ENCODE measurements at places on chromosomes 6 and 20.

- no peak for DNase-seq
Observed at GRCh38 chr20:63697868-63698545, 1.6 kb downstream of the TNFRSF6B start.

- DNase-seq = no peak
Observed at GRCh38 chr6:157088841-157089240, 234.5 kb downstream of the TMEM242 start.

DNA sequence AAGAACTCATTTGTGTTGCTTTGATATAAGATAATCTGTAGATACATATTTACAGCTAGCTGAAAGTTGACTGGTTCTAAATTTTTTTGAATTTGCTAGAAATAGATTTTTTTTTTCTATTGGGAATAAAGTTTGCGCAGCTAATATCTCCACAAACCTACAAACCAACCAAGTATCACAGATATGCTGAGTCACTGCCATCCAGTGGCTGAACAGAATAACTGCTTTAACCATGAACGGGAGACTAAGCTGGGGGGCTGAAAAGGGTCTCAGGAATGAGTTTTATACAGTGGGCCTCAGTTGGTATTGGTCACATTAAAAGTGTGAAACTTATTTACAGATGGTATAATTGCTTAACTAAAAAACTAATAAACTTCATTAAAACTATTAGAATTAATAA, 326.7 kb upstream of the CNR1 start:
- DNase-seq = no peak

DNA sequence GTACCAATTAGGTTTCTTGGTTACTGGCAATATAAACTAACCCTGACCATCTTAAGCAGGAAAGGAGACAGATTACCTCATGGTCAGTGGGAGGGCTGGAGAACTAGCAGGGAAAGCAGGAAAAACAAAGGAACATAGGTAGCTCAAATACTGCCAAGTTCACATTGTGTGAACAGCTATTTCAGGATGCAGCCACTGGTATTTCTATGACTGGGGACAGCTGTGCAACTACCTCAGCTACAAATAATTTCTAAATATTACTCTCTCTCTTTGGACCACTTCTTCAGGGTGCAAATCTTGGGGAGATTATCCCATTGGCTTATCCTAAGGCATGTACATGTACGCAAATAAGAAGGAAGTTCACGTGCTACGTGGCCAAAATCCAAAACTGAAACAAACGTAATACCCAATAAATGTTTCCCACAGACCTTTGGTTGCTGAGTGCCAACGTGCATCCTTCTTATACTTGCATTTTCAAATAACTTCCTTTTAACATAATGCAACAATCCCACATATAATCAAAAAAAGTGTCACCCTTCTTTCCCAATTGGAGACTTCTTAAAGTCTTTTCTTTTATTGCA, 180.9 kb downstream of the PHF3 start:
- DNase-seq = no peak

DNA sequence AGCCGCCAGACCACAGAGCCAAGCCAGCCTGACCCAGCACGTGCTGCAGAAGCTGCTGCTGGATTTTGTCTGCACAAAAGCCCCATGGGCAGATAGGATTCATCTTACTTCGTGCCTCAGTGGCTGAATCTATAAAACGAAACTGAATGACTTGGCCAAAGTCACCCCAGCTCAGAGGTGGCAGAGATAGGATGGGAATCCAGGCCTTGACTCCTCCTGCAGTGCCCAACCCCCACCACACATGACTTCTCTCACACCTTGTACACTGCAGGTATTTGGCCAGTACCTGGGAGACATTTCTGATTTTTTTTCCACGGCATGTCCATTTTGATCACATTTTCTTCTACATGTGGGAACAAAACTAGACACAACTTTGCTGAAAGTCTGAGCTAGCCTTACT, 182.1 kb downstream of the ANKRD60 start:
- DNase-seq = no peak

- DNase-seq = no peak
Observed at GRCh38 chr6:24551139-24551538, 56.4 kb downstream of the ALDH5A1 start.

- no peak for DNase-seq
Observed at GRCh38 chr20:58088625-58089024, 139.8 kb downstream of the ANKRD60 start.

- no peak for DNase-seq
Observed at GRCh38 chr20:44166008-44166407, 21.0 kb downstream of the JPH2 start.

- peak; percentile 56 for DNase-seq
Observed at GRCh38 chr6:8006208-8006607, 58.0 kb downstream of the BLOC1S5 start.

DNA sequence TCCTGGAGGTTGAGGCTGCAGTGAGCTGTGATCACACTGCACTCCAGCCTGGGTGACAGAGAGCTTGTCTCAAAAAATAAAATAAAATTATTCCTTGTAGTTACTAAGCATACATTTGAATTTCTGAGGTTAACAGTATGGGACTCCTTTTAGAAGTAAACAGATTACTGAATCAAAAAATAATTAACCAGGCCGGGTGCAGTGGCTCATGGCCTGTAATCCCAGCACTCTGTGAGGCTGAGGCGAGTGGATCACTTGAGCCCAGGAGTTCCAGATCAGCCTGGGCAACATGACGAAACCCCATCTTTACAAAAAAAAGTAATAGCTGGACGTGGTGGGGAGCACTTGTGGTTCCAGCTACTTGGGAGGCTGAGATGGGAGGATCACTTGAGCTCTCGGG, 22.1 kb upstream of the EEF1A1 start:
- DNase-seq = no peak

GRCh38 chr6:31287619-31288018, 15.7 kb upstream of the HLA-C start:
- DNase-seq = no peak

GRCh38 chr20:35339007-35339406, 46.8 kb upstream of the FAM83C start:
- no peak for DNase-seq

DNA sequence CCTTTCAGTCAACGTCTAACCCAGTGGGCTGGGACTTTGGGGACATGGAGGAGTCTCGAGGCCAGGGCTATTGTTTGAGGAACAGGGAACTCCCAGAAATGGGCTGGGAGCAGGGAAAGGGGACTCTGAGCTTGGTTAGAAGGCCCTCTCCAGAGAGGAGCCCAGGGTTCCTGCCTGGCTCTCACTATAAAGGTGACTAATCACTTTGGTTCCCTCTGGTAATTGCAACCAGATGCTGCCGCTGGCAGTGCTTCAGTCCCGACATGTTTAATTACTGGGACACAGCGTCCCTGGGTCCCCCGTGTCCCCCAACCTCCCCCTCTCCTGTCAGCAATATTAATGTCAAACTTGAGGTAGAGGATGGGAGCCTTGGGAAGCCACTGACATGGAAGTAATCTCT, 5.0 kb upstream of the GDF5 start:
- DNase-seq = no peak

GRCh38 chr6:159646116-159646515, 46.9 kb downstream of the SOD2 start:
- DNase-seq = no peak

- peak; percentile 80 for DNase-seq
Observed at GRCh38 chr20:34824806-34825529, 483 bp downstream of the NCOA6 start.

DNA sequence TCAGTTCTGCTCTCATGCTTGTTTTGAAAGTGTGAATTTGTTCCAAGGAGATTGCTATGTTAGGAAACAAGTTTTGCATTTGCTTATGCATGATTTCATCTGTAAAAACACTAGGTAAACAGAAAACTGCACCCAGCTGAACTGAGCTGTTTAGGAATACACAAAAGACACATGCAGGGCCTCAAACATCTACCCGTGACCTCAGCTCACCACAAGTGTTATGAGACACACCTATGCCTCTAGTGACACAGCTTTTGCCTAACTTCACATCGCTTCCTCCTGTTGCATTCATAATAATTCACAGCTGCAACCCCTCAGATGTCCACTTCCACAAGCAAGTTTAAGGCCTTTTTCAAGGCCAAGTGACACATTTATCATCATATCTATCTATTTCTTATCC, 98.0 kb upstream of the SLC24A3 start:
- DNase-seq = no peak

DNA sequence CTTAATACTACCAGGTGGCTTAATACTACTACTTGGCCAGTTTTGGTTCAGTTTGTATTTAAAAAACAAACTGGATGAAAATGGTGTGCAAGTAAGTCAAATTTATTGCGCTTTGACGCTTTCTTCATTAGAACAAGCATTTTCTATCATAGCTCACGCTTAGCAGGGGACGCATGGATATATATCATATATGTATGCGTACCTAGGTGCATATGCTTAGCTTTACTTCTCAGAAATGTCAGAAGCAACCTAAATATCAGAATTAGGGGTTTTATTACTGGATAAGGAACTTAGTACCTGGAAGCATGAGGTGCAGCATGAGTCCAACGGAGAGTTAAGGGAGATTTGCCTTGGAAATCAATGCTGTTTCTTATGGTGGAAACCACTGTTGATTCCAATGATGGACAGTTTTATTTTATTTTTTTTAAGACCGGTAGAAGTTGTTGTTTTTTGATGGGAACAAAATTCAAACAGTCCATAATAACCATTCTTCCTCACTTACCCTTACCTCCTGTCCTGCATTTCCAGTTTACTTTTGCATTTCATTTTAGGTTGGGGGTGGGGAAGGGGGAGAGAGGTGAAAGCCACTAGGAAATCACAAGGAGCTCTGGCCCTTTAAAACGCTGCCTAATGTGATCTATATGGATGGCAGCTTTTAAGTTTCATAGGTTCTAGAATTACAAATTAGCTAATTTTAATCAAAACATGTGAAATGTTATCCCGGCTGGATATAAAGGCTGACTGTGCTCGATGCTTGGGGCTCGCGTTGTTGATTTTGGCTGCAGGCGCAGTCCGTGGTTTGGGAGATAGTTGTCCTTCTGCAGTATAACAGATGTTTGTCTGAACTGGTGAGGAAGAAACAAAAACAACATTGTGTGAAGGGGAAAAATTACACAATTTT, 2.1 kb downstream of the SOBP start:
- no peak for DNase-seq

GRCh38 chr20:52859156-52859876, 112.8 kb upstream of the TSHZ2 start:
- DNase-seq = no peak

GRCh38 chr20:3795511-3796468, at the start of gene CDC25B:
Gene CDC25B (plus strand): TSS chr20:3796310. CDS start chr20:3796532, 222 bp downstream.
- peak; percentile 96 for DNase-seq

- DNase-seq = no peak
Observed at GRCh38 chr6:154352898-154353585, 3.6 kb downstream of the IPCEF1 start.

DNA sequence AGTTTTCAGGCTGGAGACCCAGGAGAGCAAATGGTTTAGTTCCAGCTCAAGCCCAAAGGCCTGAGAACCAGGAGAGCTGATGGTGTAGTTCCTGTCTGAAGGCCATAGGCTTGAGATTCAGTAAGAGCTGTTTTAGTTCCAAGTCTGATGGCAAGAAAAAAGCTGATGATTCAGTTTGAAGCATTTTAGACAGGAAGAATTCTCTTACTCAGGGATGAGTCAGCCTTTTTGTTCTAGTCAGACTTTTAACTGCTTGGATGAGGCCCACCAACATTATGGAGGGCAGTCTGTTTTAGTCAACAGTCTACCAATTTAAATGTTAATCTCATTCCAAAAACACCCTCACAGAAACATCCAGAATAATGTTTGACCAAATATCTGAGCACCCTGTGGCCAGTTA, 2.5 kb downstream of the ZSCAN26 start:
- peak; percentile 56 for DNase-seq

- no peak for DNase-seq
Observed at GRCh38 chr6:105433723-105434122, 30.8 kb upstream of the PREP start.

GRCh38 chr6:47209632-47210031, 100.1 kb downstream of the TNFRSF21 start:
- DNase-seq = no peak

GRCh38 chr6:20117474-20117873, 94.8 kb downstream of the MBOAT1 start:
- no peak for DNase-seq

- peak; percentile 74 for DNase-seq
Observed at GRCh38 chr6:45714741-45715507, 300.7 kb downstream of the CLIC5 start.

GRCh38 chr20:49285813-49286494, 8.1 kb upstream of the ZNFX1 start:
- DNase-seq = no peak

- no peak for DNase-seq
Observed at GRCh38 chr6:79201143-79201542, 33.3 kb downstream of the HMGN3 start.

DNA sequence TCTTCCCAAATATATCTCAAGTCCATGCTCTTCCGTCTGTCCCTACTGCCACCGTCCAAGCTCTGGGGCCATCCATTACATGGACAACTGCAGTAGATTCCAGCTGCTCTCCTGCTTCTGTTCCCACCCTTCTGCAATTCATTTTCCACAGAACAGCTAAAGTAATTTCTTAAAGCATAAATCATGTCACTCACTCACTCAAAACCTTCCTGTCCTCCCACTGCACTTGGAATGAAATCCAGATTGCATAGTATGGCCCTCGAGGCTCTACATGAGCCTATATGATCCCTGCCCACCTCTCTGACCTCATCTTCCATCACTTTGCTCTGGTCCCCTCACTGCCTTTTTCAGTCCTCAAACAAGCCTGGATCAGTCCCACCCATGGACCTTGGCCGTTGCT, 10.9 kb downstream of the PHACTR2 start:
- no peak for DNase-seq

DNA sequence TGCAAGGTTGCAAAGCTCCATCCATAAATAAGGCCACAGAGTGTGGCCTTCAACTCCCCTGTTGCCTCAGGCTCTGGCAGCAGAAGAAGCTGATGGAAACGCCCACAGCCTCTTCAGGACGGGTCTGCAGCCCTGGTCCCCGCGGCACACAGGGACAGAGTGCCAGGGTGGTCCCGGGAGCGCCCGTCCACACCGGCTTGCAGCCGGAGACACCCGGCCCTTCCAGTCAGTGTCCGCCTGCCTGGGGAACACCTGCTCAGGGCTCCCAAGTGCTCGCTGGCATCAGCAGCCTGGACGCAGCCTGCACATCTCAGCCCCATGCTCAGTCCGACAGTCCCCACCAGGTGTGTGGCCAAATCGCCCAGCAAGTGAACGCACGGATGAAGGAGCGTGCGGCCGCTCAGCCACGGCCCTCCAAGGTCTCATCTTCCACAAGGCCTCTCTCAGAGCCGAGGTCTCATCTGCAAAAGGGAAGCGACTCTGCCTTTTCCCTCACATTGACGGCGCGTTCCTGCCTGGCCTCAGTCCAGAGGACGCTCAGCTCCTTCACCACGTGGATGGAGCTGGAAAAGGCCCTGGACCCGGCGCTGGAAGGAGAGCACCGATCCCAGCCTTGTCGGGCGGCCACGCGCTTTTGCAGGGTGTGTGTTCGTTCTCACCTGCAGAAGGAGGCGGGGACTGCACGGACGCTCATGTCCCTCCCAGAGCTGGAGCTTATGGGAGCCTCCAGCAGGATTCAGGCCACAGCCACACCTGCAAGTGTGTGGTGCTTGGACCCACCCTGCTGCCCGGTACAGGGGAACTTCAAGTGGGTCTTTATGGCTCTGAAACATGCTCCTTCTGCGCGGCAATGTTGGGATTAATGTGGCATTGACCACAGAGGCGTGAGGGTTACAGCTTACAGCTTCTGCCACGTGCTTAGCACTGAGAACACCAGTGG, 180.4 kb downstream of the DLL1 start:
- no peak for DNase-seq
